ENCODE measurements at places on chromosomes 7 and 10.

GRCh38 chr10:28674782-28675181 is 2.5 kb upstream of the BAMBI start:
- no peak for DNase-seq

DNA sequence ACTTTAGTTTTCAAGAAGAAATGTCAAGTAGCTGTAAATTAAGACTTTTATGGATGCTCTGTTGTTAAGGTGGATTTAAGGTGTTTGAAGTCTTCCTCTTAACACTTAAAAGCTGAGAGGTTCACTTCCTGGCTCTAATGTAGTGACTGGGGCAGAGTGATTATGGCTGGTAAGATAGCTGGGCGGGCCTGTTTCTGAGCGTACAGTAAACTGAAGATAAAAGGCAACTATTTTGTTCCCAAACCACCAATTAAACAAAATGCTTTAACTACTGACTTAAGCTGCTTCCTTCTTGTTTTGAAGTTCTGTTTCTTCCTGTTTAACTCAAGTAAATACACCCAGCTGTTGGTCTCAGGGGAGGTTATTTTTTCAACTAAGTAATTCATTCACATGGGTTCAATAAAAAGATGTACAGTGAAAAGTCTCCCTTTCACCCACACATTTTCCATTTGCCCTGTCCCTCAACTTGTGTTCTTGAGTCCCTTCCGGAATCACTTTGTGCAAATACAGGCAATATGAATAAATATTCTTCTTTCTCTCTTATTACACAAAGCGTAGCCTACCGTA is 19.3 kb downstream of the VWA2 start:
- DNase-seq: no peak

- DNase-seq: no peak
Observed at GRCh38 chr10:35329520-35329919, 6.8 kb upstream of the CCNY start.

DNA sequence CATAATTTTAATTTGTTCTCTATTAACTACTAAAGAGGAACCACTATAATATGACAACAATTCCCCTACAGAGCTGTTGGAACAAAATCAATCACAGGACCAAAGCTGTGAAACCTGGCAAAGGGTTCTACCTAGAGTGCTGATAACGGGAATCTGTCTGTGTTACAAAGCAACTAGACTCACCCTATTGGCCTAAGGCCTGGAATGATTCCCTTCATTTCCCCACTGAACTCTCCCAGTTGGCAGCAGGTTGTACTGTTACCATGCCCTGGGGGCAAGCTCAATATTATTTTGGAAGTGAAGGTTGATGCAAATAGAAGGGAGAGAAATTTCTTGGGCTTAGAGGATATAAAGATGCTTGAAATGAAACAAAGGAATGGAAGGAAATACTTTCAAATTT is 81.8 kb downstream of the SEMA3A start:
- no peak for DNase-seq

- peak; percentile 56 for DNase-seq
Observed at GRCh38 chr7:47578579-47579270, 3.2 kb downstream of the TNS3 start.

DNA sequence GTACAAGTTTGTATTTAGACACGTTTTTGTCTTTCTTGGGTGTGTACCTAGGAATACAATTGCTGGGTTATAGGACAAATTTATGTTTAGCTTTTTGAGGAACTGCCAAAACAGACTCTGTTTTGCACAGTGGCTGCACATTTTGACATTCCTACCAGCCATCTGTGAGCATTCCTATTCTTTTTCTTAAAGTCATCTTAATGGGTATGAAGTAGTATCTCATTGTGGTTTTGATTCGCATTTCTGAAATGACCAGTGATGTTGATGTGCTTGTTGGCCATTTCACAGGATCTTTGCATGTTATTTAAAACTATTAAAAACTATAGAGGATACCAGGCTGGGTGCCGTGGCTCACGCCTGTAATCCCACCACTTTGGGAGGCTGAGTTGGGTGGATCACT is 32.6 kb upstream of the IL15RA start:
- DNase-seq: no peak

GRCh38 chr7:49638166-49638565 is 135.3 kb upstream of the VWC2 start:
- DNase-seq: no peak

DNA sequence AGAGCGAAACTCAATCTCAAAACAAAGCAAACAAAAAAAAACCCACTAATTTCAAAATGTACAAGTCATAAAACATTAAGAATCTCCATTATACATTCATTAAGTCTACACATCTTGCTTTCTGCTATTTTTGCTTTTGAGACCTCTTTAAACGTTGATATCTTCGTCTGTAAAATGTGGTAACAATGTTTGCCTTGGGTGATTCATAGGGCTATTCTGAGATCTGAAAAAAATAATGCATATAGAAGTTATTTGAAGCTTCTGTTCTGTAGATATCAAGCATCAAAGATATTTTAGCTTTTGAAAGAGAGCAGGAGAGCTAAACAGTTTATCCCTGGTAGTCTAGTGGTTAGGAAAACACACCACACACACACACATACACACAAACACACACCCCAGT is 158.1 kb upstream of the PLXDC2 start:
- DNase-seq: no peak

DNA sequence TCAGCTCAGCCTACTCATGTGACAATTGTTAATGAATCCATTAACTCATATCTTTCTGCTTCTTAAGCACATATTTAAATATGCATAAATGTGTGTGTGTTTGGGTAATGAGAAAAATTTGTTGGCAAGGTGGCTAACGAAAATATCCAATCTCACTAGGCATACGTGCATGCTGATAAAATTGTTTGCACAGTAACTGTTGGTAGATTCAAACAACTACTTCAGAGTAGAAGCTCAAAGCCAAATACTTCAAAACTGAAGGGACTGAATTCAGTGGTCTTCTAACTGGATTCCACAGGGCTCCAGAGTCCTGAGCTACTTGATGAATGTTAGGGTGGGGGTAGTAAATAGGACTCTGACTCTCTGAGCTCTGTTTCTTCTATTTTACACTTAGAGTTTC is 757.0 kb downstream of the GRM8 start:
- DNase-seq: no peak

DNA sequence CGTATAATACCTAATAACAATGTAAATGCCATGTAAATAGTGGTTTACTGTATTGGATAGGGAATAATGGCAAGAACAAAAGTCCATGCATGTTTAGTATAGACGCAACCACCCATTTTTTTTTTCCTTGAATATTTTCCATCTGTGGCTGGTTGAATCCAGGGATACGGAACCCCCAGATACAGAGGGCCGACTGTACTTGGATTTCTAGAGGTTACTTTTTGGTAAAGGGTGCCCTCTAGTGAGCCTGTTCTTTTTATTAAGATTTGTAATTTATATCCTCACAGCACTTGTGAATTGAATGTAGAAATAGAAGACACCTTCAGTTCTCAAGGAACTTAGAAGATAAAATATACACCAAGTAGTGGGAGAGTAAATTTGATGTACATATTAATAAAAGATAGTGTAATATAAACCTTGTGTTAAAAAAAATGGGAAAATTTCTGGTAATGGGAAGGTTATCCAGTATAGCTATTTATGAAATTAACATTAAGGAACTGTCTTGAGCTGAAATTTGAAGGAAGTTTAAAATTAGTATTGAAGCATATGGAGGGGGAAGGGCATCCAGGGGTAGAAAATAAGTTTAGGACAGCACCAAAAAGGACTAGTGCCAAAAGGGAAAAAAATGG is 32.0 kb downstream of the EXOC6 start:
- peak; percentile 34 for DNase-seq

- DNase-seq: no peak
Observed at GRCh38 chr10:124532106-124532641, 70.6 kb downstream of the LHPP start.

GRCh38 chr7:110724811-110725210 is 366.1 kb upstream of the LRRN3 start:
- no peak for DNase-seq

DNA sequence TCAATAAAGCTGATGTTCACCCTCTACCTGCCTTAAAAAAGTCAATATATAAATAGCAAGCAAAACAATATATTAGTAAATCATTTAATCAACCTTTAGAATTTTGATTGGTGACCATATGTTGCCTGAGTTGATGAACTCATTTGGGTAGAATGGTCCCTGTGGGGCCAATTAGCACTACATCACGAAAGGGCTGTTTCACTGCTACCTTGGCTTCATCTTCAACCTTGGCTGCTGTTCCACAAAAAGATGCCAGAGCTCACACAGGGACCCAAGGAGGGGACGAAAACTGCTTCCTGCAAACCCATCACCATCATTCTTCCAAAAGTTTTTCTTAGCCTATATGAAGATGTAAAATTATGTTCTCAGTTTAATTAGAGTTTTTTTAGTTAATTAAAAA is 35.4 kb upstream of the HBP1 start:
- DNase-seq: no peak

GRCh38 chr7:16754856-16755317 is 1.3 kb downstream of the TSPAN13 start:
- DNase-seq: no peak

- peak; percentile 20 for DNase-seq
Observed at GRCh38 chr10:70169649-70170364, 507 bp downstream of the SAR1A start.

GRCh38 chr7:122887848-122888247 is 1.6 kb upstream of the CADPS2 start:
- DNase-seq: no peak

- no peak for DNase-seq
Observed at GRCh38 chr7:133861876-133862275, 265.3 kb upstream of the LRGUK start.

- DNase-seq: no peak
Observed at GRCh38 chr10:33871061-33871956, 536.8 kb upstream of the NRP1 start.

GRCh38 chr7:70855373-70855772 is 276.6 kb upstream of the GALNT17 start:
- no peak for DNase-seq

DNA sequence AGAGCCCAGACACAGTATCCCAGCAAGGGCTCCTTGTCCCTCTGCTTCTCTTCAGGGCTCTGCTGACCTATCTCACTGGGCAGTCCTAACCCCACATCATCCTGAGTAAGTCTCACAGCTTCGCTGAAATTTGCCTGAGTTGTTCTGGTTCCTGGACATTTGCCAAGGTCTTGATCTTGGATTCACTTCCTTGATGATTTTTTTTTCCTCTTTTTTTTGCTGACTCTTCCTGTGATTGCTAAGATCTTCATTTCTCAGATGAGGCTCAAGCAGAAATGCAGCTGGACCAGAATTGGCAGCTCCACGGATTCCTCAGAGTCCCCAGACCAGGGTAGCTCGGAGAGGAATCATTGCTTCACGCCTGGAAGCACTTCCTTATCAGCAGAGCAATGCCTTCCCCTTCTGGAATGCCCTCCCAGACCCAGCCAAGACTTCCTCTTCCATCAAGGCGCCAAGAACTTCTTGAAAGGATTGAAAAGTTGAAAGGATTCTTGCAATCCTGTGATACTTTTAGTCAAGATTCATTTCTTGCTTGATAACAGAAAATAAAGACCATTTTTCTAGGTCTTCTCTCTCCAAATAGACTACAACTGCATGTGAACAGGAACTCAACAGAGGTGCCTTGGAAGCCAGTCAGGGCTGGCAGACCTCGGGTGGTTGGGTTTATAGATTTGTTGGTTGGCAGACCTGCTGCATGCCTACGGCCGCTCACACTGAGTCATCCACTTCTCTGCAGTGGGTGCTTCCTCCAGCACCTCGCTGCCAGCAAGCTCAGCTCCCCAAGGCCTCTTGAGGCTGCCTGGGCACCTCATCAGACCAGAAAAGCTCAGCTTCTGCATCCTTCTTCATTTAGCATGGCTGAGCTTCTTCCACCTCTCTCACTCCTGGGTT is 8.8 kb upstream of the AFAP1L2 start:
- no peak for DNase-seq

GRCh38 chr7:72919256-72919775 is 5.6 kb upstream of the POM121 start:
- DNase-seq: no peak

DNA sequence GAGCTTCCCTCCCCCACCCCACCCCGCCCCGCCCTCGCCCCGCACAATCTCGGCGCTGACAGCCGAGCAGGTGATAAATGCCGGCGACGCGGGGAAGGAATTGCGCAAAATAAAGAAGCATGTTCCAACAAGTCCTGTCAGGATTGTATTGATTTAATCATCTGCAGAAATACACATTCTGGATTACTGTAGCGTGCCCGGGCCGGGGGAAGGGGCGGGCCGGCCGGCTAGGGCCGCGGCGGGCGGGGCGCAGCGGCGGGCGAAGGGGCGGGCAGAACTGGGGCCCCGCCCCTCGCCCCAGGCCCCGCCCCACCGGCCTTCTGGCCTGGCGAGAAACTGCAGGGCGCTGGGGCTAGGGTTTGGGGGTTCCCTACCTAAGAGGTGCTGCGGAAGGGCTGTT is 88.9 kb upstream of the PAX2 start:
- no peak for DNase-seq

DNA sequence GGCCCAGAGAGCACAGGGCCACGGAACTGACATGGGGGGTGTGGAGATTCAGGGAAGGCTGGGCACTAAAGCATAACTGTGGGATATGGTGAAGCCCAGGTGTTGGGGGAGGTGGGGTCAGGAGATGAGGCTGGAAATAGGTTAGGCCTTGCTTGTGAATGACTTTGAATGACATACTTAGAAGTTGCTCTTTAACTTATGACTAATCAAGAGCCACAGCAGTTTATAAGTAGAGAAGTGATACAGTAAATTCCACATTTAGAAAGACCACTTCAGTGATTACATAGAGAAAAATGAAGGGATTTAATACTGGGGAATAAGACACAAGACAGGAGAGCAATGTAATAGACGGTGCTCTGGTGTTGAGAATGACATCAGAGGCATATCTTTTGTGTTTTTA is 120.8 kb upstream of the SEC61G start:
- DNase-seq: no peak

DNA sequence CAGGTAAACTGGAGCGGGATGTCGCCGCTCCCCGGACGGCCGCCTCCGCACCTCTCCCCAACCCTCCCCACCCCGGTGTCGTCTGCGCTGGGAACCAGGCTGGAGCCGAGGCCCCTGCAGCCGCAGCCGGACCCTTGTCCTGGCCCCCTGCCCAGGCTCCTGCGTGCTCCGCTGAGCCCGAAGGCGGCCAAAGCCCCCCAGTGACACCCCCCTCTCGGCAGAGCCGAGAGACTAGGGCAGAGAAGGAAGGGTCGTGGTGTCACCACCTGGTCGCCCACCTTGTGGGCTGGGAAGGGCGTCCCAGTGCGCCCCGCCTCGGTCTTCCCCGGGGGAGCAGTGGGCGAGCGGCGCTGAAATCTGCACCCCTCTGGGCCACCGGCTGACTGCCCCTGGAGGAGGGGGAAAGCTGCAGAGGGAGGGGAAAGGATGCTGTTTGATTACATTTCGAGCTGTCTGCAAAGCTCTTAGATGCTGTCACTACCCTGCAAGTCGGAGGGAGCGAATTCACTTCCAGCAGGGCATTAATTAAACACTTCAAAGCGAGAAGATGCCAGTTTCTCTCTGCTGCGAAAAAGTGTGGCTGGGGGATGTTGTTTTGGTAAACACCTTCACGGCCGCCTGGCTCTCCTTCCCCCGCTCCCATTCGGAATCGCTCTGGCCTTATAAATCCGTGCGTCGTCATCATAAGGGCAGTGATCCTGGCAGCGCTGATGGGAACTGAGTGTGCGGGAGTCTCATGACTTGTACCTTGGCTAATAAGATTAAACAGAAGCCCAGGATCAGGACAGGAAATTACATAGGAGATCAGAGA is 622 bp downstream of the DYNC1I1 start:
- peak; percentile 4 for DNase-seq

GRCh38 chr10:114266521-114266920 is 27.5 kb downstream of the VWA2 start:
- DNase-seq: no peak

All from fibroblast of gingiva (primary cell).